ENCODE measurements at places on chromosomes 6 and 20.

DNA sequence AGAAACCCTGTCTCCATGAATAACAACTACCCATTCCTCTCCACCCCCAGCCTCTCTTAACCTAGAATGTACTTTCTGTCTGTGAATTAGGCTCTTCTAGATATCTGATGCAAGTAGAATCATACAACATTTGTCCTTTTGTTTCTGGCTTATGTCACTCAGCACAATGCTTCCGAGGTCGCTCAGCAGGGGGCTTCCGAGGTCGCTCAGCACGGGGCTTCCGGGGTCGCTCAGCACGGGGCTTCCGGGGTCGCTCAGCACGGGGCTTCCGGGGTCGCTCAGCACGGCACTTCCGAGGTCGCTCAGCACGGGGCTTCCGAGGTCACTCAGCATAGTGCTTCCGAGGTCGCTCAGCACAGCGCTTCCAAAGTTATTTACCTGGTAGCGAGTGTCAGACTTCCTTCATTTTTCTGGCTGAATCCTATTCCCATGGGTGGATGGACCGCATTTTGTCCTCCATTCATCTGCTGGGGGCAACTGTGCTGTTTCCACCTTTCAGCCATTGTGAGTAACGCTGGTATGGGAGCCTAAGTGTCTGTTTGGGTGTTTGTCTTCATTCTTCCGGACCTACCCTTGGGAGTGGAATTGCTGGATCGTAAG is 31.0 kb upstream of the BHLHE23 start:
- DNase-seq = no peak

DNA sequence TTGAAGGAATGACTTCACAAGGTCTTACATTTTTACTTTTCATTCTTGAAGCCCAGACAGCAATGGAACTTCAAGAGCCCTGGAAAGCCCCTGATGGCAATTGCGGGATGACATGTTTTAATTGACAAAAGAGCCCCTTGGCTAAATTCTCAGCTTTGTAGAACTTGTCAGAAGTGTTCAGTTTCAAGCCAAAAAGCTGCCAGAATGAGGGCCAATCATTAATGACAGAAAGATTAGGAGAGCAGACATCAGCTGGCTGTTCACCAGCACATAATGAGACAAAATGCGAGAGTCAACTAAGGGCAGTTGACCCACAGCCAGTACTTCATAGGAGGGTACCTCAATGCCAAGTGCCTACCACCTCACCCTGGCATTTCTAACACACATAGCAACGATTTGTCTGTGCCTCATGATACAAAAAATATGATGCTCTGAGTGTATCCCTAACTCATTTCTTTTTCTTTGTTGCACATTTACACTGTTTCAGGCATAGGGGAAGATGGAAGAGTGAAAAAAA is 243.1 kb downstream of the MYLK4 start:
- no peak for DNase-seq

DNA sequence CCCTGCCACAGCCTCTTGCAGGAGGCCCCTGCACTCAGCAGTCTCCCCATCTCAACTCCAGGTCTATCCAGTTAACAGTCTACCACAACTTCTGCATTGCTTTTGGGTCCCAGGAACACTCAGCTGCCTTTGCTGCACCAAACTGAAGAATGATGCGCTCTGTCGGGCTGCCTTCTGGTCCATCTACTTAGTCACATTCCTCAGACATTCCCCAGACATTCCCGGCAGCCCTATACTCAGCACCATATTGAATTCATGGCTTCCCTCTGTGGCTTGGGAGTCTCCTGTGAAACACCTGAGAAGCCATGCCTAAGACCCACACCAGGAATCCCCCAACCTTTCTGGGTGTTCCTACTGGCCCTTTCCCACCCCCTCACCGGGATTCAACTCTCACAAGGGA is 99.6 kb upstream of the COL21A1 start:
- no peak for DNase-seq

DNA sequence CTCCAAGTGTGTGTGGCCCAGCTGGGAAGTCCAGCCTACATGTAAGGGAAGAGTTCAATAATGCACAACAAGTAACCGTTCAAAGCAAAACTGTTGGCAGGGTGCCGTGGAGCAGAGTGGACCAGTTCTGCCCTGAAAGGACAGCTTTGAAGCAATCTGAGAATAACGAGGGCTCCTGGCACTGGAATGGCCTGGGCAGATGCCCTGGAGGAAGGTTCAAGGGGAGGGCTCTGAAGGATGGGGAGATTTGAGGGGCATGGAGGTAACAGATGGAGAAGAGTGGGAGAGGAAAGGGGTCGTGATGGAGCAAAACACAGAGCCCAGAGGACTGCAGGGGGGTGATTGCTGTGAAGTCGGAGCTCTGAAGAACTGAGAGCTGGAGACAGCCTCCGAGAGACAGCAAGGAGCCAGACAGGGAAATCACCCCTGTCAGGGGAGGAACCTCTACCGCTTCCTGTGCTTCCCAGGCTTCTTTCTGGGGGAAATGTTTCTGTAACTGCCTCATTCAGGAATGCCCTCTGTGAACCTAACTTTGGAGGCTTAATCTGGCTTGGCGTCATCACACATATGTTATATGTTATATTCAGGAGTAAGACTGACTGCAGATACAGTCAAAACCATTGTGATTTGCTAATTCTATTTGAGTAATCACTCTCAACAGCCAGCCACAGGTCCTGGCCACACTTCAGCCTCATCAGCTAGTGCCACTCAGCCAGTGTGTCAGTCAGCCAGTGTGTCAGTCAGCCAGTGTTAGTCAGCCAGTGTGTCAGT is 41.2 kb downstream of the ZC3H12D start:
- DNase-seq = no peak

DNA sequence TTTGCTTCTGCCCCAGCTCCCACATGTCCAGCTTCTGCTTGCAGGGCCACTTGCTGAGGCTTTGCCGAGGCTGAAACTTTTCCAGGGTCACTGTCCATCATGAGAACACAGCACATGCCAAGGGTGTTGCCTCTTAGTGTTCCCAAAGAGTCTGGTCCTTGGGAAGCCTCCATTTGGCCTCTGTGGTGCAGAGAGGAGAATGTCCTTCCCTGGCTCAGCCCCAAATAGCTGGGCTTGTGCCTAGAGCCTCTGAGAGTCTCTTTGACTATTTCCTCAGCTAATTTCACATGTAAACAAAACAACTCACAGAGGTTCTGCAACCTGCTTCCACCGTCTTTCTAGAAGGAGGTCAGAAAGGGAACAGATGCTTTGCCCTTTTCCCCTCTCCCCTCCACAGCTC is 40.4 kb upstream of the RAB23 start:
- no peak for DNase-seq

- no peak for DNase-seq
These were observed 52.5 kb downstream of the DCBLD1 start for GRCh38 chr6:117534974-117535373.

GRCh38 chr6:10141746-10142443 is 273.0 kb downstream of the TFAP2A start:
- DNase-seq = no peak

DNA sequence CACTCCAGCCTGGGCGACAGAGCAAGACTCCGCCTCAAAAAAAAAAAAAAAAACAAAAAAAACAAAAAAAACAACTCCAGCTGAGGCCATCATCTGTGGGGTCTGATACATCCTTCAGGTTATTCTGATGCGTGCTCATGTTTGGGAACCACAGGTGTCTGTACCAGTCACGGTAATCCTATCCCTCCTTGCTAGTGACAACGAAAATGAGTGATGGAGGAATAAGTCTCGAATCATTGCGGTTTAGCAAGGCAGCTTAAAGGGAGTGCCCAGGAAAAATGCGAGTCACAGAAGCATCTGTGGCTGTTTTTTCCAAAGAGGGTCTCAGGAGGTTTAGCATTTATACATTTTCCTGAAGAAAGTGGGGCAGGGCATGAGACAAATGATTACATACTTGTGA is 48.8 kb downstream of the MCUR1 start:
- DNase-seq = no peak

DNA sequence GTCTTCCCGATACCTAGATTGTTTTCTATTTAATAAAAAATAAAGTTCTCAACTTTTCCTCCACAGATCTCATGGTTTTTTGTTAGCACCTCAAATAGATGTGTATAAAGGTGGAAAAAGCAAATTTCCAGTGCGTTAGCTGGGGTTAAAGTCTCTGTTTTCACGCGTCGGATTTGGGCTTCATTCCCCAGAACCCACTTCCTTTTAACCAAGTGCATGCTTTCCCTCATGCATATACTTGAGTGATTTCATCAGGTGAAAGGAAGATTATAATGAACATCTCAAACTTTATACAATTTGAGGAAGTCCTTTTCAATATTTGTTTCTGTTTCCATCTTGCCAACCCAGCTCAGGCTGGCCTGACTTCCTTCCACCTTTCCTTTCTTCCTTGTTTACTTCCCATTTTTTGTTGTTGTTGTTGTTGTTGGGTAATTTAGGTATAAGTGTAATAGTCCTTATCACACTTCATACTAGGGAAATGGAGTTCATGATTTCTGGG is 43.9 kb upstream of the GGTLC1 start:
- DNase-seq = no peak

GRCh38 chr6:91590191-91590590 is 1003.3 kb upstream of the MAP3K7 start:
- no peak for DNase-seq

- no peak for DNase-seq
These were observed 58.9 kb downstream of the SASH1 start for GRCh38 chr6:148401571-148401970.

DNA sequence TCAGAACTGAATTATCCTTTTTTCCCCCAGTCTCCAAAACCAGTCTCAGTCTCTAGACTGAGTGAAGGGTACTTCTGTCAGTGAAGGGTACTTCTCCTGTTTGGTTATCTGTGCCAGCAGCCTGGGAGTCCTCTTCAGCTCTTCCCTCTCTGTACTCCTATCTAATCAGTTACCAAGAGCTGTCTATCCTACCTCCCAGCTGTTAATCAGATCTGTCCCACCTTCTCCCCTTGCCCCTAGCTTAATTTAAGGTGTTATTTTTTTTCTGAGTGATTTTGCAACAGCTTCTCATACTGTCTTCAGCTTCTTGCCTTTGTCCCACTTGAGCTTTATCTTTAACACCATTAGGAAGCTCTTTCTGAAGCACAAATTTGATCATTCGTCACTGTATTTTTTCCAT is 491.9 kb upstream of the SOX4 start:
- DNase-seq = no peak

GRCh38 chr20:4546342-4546741 is 175.4 kb upstream of the PRND start:
- DNase-seq = no peak

DNA sequence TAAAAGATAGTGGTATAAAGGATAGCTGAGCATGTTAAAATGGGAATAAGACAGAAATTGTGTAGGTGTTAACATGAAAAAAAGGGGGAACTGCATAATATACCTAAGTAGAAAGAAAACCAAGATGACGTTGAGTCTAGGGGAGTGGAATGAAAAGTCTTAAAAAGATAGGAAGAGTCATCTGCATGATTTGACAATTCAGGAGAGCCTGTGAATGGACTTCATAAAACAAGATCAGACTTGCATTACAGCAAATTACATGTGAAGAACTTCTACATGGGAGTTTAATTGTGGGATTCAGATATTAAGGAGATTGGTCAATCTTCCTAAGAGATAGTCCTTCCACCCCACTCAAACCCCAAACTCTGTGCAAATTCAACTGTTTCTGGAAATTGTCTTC is 85.5 kb downstream of the WASF1 start:
- DNase-seq = no peak

DNA sequence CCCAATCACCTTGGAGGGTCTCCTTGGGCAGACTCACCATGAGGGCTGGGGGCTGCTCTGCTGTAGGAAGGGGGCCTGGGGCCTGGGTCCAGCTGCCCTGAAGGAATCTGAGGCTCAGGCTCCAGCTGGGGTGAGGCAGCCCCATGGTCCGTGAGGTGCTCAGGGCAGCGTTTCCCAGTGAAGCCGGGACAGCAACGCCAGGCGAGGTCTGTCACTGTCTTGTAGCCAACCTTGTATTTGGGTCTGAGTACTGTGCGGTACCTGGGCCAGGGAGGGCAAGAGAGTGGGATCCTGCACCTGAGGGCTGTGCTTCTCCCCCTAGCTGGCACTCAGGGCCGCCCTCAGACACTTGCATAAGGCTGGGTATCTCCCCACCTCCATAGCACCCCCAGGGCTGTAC is 3.0 kb downstream of the EMILIN3 start:
- no peak for DNase-seq

DNA sequence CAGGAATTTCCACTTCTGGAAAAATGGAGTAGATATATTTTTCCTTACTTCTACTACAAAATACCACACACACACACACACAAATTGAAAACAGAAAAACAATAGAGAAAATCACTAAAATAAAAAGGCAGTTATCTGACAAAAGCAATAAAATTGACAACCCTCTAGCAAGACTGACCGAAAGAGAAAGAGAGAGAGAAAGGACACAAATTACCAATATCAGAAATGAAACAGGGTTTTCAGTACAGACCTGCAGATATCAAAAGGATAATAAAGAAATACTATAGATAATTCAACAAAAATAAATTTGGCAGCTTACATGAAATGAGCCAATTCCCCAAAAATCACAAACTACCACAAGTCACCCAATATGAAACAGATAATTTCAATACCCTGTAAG is 104.7 kb downstream of the OPRM1 start:
- DNase-seq = no peak

GRCh38 chr20:64156136-64156885 is 7.9 kb upstream of the MYT1 start:
- no peak for DNase-seq

GRCh38 chr6:75089921-75090320 is 115.9 kb downstream of the COL12A1 start:
- no peak for DNase-seq

DNA sequence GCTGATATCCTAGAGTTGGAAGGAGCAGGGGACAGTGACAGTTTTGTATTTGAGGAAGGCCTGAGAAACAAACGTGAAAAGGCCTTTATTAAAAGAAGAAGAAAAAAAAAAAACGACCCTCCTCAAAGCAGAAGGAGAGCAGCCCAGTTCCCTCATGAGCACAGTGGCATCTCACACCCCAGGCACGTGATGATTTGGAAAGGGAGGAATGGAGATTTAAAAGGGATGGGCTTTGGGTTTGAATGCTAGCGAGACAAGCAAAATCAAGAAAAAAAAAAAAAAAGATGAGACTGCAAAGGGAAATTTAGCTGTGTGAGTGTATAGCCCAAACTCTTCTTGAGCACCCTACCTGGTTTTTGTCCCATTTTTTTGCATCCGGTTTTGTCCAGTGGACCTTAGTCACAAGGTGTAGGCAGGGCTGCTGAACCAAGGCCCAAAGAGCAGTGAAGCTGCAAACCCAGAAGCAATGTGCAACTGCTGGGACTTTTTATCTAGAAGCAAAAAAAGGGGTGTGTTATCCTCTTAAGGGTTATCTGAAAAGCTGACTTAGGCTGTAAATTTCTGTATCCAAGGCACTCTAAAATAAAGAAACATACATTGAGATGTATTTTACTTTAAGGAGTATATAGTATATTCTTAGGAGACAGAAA is 54.5 kb upstream of the RREB1 start:
- no peak for DNase-seq

GRCh38 chr20:23163562-23163961 is 77.4 kb upstream of the CD93 start:
- DNase-seq = no peak

- DNase-seq = no peak
These were observed 559.4 kb upstream of the MANEA start for GRCh38 chr6:95017922-95018321.

Data from effector CD8-positive, alpha-beta T cell (primary cell).